ENCODE measurements at places on chromosomes 1 and 21.
A peak's percentile ranks its signal among the peaks of the same experiment; 100 is the strongest.

- no peak for DNase-seq
Measured at GRCh38 chr1:183374825-183375224, 43.4 kb downstream of the NMNAT2 start.

DNA sequence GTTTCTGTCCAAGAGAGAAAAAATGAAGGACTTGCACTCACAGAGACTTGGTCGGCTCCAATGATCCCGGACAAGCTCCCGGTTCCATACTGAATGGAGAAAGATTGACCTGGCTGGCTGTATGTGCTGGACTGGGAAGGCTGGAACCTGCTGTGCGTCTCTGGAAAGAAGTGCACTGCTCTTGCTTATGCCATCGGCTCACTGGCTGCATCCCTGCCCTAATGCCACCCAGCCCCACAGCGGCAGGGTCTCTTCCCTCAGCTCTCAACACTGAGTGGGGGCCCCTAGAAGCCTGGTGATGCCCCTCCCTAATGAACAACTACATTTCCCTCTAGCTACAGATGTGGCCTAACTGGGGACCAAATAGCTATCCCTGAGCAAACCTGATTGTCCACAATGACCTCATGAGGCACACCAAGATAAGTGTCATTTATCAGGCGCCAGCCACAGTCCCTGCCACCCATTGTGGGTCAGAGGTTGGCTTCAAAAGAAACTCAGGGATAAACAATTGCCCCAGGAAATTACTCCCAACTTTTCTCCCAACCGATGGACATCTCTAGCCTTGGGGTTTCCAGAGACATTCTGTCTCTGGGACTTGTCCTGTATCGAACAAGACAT, 2.6 kb downstream of the CTSE start:
- no peak for DNase-seq

- peak; percentile 33 for DNase-seq
Measured at GRCh38 chr1:197356723-197357533, 88.9 kb downstream of the CRB1 start.

DNA sequence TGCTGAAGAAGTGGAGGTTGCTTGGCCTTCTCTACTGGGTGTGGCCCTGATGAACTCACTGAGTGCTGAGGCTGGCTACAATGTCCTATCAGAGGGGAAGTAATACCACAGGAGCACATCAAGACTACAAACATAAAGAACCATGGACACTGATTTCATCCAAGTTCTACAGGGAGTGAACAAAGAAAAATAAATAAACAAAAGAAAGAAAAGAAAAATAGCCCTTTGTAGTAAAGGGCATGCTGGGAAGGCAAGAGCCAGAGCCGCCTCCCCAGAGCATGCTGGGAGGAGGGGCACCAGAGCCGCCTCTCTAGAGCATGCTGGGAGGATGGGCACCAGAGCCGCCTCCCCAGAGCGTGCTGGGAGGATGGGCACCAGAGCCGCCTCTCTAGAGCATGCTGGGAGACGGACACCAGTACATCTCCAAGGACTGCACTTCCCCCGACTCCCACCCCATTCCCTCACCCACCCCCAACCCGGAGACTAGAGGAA, 65.9 kb downstream of the LAMC2 start:
- no peak for DNase-seq

DNA sequence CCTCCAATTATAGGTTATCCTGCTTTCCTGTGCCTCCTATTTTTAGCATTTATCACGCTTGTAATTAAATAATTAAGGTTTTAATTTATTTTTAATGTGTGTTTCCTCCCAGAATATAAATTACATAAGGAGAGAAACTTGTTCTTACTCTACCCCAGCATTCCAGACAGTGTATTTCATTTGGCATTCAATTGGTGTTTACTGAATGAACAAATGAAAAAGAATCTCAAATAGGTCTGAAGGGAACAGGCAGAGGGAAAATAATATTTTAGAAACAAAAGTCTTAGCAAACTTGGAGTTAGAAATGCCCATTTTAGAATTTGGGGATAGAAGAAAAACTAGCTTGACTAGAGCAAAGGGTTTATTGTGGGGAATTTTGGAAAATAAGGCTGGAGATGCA, 9.9 kb upstream of the RSRP1 start:
- DNase-seq = no peak

DNA sequence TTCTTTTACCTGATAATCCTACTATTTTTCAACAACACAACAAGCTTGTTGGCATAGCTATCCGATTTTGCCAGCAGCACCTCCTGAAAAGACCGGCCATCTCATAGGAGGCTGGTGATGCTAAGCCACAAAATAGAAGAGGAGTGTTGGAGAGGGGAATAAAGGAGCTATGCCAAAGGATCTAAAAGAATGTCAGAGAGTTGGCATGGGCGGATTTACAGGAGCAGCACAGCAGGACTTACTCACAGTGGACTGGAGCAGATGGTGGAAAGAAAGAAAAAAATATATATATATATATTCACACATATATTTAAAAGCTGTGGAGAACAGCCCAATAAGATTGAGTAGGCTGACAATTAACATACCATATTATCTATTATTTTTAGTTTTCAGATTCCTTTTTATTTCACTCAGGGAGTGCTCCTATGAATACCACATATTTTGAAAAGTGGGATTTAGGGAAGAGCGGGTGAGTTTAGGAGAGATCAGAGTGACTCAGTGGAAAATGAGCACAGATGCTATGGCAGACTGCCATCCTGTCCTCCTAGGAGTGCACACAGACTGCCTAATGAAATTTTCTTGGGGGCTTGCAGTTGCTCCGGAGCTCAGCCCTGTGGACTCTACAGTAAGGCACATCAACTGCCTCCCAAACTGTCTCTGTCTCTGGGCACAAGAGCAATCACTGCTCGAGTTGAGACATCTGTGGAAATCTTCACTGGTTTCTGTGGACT, 394.4 kb upstream of the CHRM3 start:
- DNase-seq = no peak

GRCh38 chr1:209395169-209395568, 188.3 kb upstream of the CAMK1G start:
- DNase-seq = no peak

- DNase-seq = peak; percentile 9
Measured at GRCh38 chr1:170290991-170291390, 145.2 kb downstream of the NTMT2 start.

- no peak for DNase-seq
Measured at GRCh38 chr1:10943991-10944730, 68.3 kb upstream of the TARDBP start.

- no peak for DNase-seq
Measured at GRCh38 chr21:29601047-29601446, 302.3 kb downstream of the BACH1 start.

DNA sequence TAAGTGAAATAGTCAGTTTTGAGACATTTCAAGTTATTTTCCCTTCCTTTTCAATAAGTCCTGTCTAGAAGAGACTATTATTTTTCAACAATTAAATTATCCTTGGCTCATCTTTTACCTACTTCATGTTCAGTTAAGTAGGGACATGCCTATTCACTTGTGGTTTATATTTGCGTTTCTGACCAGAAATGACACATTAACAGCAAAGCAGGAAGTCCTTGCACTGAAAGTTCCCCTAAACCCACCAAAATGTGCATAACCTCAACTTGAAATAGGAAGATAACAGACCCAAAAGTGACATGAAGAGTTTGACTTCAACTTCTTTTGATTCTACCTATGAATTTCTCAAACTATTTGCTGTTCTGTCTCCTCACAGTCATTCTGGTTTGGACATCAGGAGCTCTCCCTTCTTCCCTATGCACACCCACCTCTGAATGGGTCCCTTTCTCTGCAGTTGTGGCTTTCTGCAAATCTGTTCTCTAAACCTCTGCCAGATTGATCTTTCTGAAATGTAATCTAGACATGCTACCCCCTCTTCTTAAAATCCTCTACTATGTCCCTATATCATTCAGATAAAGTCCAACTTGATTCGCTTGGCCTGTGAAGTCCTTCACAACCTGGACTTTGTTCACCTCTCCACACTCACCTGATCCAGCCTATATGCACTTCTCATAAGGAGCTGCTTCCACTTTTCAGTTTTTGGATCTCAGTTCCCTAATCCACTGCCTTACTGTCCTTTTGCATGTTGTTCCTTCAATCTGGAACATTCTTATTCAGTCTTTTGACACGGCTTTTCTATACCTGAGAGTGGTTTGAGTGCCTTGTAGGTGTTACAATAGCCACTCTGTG, 661.5 kb upstream of the ADGRL4 start:
- DNase-seq = no peak

DNA sequence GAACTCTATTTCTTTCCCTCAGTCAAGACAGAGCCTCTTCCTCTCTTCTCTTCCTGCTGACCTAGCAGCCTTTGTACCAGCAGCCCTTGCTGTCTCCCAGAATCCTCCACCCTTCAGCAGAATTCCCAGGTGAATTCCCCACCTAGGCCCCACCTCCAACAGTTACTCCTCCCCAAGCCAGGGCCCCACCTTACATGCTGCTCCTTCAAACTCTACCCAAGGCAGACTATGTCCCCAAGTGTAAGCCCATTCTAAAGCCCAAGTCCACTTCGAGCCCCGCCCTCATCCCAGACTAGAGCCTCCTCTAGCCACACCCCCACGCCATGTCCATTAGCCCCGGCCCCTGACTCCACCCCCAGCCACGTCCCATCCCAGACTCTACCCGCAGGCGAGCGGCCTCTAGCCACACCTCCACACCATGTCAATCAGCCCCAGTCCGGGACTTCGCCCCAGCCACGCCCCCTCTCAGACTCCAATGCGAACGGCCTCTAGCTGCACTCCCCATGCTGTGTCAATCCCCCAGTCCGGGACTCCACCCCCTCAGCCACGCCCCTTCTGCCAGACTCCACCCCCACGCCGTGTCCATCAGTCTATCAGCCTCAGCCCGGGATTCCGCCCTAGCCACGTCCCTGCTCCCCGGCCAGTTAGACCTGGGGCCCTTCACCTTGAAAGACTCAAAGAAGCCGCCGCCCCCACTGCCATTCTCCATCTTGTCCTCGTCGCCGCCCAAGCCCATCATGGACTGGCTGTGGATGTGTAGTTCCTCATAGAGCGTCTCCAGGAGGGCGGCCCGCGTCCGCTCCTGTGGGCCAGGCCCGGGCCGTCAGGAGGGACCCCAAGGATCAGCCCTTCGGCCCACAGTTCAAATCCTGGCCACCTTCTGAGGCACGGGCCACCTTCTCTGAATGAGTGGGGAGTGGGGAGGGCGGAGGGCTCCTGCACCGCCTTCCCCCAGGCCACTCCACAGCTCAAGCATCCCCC, 61.3 kb downstream of the RAP1GAP start:
- peak; percentile 74 for DNase-seq

- no peak for DNase-seq
Measured at GRCh38 chr1:162927421-162927820, 66.4 kb upstream of the CCDC190 start.

GRCh38 chr1:56508523-56508983, 70.8 kb downstream of the PLPP3 start:
- no peak for DNase-seq

DNA sequence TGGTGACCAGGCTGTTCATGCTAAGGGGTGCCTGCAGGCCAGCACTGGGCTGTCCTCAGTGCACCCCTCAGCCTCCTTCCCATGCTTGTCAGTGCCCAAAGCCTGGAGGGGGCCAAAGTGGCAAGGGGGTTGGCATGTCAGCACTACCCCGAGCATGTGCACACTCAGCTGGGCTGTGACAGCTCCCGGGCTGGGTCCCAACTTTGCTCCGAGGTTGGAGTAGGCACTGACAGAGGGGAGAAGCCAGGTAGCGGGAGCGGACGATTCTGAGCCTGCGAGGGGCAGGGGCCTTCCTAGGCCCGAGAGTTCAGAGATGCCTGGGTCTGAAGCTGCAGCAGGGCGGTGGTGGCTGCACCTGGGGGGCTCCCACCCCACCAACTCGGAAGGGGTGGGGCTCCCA, 119.0 kb downstream of the MAST2 start:
- no peak for DNase-seq

GRCh38 chr1:30635391-30635975, 87.9 kb downstream of the MATN1 start:
- no peak for DNase-seq

Measured in kidney capillary endothelial cell (primary cell).